ENCODE measurements at places on chromosomes 6 and 20. TPM values are rescaled to one million over a fixed set of nuclear protein-coding genes. Genes with fewer than 3 reads are reported as not detected.

The ZNF334 gene
- total RNA-seq, result 1.3 TPM

The KIAA1755 gene
- 8.0 TPM for total RNA-seq

DNA sequence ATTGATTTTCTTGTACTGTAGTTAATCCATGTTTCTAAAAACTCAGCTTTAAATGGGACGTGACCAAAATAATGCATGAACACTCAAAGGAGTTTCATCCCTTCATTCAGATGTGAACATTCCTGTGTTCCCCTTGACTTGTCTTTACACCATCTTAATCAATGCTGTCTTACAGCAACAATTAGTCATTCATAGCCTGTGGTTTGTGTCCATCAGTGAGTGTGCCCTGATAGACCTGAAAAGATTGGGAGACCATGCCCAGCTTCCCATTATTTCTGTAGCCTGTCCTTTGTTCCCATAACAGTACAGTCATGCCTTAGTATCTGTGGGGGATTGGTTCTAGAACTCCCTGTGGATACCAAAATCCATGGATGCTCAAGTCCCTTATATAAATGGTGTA is 23.9 kb downstream of the NT5E start:
- DNase-seq, result no peak

The NEURL2 gene
- 6.0 TPM for total RNA-seq

- DNase-seq, result no peak
Observed at GRCh38 chr6:135853227-135853626, 1.7 kb downstream of the PDE7B start.

DNA sequence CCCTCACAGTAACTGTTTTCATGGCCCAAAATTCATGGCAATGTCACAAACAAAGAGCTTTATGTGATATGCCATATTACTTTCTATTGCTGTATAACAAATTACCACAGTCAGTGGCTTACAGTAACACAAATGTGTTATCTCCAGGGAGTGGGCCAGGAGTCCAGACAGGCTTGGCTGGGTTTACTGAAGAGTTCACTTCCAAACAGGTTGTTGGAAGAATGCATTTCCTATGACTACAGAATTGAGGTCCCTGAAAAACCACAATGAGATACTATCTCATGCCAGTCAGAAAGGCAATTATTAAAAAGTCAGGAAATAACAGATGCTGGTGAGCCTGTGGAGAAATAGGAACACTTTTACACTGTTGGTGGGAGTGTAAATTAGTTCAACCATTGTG is 431.9 kb downstream of the PKHD1 start:
- DNase-seq, result no peak

- no peak for DNase-seq
Observed at GRCh38 chr6:69392745-69393144, 404.1 kb downstream of the LMBRD1 start.

DNA sequence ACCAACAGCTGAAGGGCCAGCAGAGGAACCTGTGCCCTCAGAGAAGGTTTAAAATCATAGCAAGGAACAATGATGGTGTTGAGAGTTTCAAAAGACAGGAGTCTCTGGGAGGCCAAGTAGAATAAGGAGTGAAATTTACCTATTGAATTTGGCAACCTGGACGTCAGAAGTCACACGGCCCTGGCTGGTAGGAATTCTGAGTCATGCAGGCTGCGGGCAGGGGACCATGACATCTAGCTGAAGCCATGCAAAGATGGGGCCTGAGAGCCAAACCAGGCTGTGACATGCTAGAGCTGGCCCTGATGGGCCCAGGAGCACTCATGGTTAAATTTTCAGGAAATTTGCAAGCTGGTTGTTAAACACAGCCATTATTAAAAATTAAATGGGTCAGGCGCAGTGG is 64.0 kb upstream of the SNX9 start:
- DNase-seq, result no peak

The EPHA7 gene
- 6.7 TPM for total RNA-seq

- DNase-seq, result no peak
Observed at GRCh38 chr6:21740376-21741124, 147.0 kb downstream of the SOX4 start.

DNA sequence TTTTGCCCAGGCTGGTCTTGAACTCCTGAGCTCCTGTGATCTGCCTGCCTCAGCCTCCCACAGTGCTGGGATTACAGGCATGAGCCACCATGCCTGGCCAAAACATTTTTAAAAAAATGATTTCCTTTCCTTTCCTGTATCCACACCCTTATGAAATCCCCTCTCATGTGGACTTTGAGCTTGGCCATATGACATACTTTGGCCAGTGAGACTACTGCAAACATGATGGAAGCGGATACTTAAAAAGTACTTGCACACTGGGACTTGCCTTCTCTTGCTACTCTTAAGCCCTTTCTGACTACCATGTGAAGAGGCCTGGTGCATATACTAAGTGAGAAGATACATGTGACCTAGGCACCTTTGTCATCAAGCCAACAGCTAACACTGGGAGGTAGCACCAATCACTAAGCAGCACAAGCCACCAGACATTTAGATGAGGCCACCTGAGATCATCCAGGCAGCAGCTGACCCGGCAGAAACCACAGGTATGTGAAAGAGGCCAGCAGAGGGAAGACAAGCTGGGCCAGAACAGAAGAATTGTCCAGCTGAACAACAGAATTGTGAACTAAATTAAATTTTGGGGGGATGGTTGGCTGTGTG is 78.5 kb upstream of the HDAC2 start:
- DNase-seq, result no peak

All from left cardiac atrium (tissue), 4 donors.